ENCODE measurements at places on chromosomes 6 and 20.

GRCh38 chr6:46925563-46926253 is 4.0 kb upstream of the ADGRF5 start:
- H3K4me1 ChIP-seq: peaks cover 11% of the 10 kb centered on the region
- no peak overlapping the region for H3K27ac ChIP-seq
- peaks cover 6% of the 10 kb centered on the region for H3K27me3 ChIP-seq
- no peak for DNase-seq
- no peaks in the 10 kb centered on the region for H3K36me3 ChIP-seq

- DNase-seq: no peak
- no peak overlapping the region for H3K4me3 ChIP-seq
- H3K4me1 ChIP-seq: peaks cover 14% of the 10 kb centered on the region
- peaks cover 3% of the 10 kb centered on the region for H3K27me3 ChIP-seq
- H3K36me3 ChIP-seq: peaks cover 1% of the 10 kb centered on the region
Observed at GRCh38 chr6:82251942-82252341, 4.4 kb upstream of the IBTK start.

DNA sequence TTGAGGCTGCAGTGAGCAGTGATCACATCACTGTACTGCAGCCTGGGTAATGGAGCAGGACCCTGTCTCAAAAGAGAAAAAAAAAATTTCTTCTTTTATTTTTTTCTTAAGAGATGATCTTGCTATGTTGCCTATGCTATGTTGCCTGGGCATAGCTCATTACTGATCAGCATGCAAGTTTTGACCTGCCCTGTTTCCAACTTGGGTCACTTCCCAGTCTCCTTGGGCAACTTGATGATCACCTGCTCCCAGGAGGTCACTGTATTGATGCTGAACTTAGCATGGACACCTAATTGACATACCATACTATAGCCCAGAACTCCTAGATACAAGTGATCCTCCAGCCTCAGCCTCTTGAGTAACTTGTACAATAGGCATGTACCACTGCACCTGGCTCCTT is 30.7 kb upstream of the NANP start:
- H3K4me1 ChIP-seq: no peaks in the 10 kb centered on the region
- peaks cover 23% of the 10 kb centered on the region for H3K36me3 ChIP-seq
- no peaks in the 10 kb centered on the region for H3K27me3 ChIP-seq
- H3K27ac ChIP-seq: no peak overlapping the region

DNA sequence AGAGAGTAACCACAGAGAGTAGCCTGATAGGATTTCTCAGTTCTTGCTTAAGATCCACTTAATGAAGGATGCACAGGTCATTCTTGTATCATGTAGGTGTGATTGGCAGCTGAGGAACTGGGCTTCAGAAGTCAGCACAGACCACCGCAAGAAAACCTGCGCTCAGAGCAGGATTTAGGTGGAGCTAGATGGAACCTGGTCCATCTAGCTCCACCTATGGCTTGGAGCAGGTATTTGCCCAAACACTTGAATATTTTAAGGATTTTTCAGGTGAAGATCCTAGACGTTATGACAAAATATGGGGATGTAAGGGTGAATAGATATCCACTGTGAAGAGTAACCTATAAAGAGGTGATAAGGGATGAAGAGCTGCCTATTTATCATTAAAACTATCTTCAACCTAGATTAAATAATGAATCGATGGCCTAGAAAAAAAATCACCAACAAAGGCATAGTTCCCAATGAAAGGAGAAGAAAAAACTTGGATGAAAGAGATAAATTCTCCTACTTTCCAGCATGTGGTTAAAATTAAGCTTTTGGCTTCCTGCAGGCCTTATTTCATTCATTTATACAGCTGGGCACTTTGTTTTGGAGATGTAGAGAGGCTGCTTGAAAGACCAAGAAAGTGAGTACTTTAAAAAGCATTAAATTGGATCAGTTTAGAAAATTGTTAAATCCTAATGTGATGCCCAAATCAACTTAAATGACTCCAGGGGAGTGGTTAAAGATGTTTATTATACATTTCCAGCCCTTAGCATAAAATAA is 778.4 kb upstream of the GJE1 start:
- no peak overlapping the region for H3K27ac ChIP-seq
- H3K4me1 ChIP-seq: no peaks in the 10 kb centered on the region
- H3K27me3 ChIP-seq: no peaks in the 10 kb centered on the region
- no peak for DNase-seq
- H3K4me3 ChIP-seq: no peak overlapping the region
- H3K36me3 ChIP-seq: no peaks in the 10 kb centered on the region

GRCh38 chr20:20956513-20956931 is 149.6 kb downstream of the LINC00237 start:
- H3K27ac ChIP-seq: no peak overlapping the region
- H3K36me3 ChIP-seq: no peaks in the 10 kb centered on the region
- H3K4me1 ChIP-seq: peaks cover 10% of the 10 kb centered on the region
- no peak overlapping the region for H3K4me3 ChIP-seq
- peak; percentile 5 for DNase-seq

- no peak overlapping the region for H3K27ac ChIP-seq
- H3K27me3 ChIP-seq: no peaks in the 10 kb centered on the region
- H3K4me3 ChIP-seq: no peak overlapping the region
Observed at GRCh38 chr20:15890407-15890982, 682.8 kb downstream of the KIF16B start.
